ENCODE measurements at places on chromosomes 7 and 10.

- no peak for DNase-seq
Observed at GRCh38 chr10:92655426-92655825, 34.3 kb upstream of the HHEX start.

DNA sequence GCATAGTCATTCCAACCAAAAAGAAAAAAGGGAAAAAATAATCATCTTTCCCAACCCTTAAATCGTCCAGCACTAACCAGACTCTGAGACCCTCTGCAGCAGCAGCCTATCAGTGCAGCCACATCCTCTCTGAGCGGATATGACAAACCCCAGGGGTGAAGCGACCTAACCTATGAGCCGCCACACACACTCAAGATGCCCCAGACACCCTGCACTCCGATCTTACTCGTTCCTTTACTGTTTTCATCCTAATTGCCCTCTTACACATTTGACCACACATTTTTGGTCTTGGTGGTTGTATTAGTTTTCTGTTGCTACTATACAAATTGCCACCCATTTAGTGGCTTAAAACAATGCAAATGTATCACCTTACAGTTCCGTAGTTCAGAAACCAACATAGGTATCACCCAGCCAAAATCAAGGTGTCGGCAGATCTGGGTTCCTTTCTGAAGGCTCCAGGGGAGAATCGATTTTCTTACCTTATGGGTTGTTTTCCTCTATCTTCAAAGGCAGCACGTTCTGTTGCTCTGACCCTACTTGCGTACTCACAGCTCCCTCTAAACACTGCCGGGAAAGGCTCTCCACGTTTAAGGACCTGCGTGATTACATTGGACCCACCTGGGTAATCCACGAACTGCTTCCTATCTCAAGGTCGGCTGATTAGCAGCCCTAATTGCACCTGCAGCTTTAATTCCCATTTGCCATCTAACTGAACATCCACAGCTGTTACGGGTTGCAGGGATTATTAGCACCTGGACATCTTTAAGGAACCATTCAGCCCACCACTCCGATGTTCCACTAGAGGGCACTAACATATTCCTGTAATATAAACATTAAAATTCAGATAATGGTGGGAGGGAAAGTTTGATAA is 37.3 kb upstream of the PRSS1 start:
- DNase-seq = peak; percentile 25

- no peak for DNase-seq
Observed at GRCh38 chr10:19845503-19846368, 29.5 kb downstream of the PLXDC2 start.

GRCh38 chr10:62742536-62743061 is 61.9 kb upstream of the ADO start:
- DNase-seq = no peak

DNA sequence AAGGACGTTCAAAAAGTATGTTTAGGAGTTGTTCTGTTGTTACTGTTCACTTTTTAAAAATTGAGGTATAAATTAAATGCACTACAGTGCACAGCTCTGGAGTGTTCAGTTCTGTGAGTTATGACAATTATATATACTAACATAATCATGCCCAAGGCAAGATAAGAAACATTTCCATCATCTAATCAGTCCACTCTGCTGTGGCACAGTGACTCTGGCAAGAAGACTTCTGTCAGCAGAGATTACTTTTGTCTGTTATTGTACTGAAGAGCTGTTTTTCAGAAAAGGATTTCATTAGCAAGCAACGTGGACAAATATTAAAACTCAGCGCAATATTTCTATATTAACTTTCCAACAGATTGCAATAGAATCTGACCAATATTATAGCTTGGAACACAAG is 32.0 kb downstream of the ICA1 start:
- no peak for DNase-seq

Measured in LoVo (cell line).